ENCODE measurements at places on chromosomes 7 and 10.

DNA sequence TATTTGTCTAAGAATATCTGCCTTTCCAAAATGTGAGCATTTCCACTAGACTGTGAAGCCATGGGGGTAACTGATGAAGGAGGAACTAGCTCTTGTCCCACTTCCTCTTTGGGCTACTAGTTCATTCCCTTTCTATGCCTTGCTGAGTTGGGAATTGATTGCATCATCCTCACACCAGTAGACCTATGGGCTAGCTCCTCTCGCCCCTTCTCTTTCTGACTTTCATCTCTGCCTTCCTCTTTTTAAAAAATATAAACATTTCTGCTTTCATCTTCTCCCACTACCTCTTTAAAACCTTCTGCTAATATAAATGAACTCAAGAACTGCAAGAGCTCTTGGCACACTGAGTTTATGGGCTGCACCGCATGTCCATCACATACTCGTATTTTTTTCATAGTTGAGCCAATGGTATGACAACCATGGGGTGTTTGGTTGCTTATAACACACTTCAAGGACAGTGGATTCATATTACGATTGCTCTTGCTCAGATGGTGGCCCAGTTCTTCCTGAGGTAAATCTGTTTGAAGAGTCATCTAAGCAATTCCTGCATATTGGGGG lies 182.0 kb downstream of the REEP3 start:
- no peak for DNase-seq

GRCh38 chr10:103947799-103948516 lies 19.0 kb upstream of the SLK start:
- no peak for DNase-seq

DNA sequence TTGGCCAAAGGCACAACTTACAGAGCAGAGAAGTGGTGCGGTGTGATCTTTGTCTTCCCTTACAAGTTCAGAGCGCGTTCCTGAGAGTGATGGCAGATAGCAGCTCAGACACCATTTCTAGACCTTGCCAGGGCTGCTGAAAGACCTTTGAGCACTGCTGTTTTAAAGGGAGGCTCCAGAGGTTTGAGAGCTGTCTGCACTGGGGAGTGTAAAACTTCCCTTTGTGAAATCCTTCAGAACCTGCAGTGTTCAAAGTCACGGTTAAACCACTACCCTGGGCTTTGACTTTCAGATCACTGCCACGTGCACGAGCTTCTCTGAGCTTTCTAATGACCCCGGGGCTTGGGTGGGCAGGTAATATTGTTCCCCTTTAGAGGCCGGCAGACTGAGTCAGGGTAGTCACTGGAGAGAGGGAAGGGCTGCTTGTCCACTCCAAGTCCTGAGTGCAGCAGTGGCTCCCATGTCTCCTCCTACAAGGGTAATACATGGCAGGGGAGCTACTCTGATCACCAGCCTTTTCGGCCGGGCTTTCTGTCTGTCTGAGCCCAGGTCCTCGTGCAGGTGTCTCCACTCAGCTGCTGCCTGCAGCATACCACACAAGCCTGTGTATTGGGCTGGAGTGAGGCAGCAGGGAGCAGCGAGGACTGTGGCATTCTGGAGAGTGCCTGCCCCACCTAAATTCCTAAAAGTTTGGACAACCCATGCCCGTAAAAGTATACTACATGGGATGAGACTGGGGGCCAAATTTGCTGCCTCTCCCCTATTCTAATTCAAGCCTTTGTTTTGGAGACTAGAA lies 63.3 kb downstream of the ZMIZ1 start:
- no peak for DNase-seq

DNA sequence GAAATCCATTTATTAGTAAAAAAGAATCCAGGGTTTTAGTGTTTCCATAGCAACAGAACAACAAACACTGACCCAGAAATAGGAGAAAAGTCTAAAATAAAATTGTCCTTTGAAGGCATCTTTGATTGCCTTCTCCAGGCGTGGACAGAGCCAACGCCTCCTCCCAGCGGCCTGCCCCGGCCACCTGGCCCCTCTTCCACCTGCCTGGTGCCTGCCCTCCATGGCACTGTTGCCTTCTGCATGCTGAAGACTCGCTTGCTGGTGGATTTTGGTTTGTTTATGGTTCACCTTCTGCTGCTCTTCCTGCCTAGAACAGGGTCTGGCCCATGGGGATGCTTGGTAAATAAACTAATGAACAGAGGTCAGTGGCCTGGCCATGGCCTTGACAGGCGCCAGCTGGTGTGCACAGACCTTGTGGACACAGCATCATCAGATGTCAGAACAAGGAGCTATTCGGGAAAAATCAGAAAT lies 107.4 kb downstream of the DYNC2I1 start:
- no peak for DNase-seq

DNA sequence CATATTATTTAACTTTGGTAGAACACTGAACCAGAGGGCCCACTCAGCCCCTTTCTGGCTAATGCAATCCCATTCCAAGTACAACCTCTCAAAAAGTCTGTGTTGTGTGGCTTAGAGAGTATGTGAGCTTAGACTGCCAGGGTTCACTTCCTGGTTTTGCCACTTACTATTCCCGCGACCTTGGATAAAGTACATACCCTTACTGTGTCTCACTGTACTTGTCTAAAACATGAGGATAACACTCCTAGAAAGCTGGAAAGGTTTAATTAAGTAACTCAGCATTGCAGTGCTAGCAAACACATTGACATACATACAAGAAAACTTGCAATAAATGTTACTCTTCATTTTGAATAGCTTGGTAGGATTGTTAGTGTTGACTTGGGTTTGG lies 215.8 kb downstream of the CHCHD3 start:
- no peak for DNase-seq

GRCh38 chr7:127792528-127793342 lies 140.7 kb downstream of the SND1 start:
- peak; percentile 41 for DNase-seq

DNA sequence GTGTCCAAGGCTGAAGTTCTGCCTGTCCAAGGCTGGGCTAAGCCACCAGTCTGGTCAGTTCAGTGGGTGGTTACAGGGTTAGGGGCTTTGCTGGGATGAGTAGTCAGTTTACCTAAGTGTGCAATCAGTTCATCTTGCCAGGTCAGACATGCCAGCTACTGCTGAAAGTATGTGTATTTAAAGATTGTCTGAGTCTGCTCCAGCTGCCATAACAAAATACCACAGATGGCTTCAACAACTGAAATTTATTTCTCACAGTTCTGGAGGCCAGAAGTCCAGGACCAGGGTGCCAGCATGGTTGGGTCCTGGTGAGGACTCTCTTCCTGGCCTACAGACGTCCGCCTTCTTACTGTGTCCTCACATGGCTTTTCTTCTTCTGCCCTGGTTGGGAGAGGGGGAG lies 52.4 kb upstream of the TNS3 start:
- DNase-seq = no peak

GRCh38 chr7:11261470-11261869 lies 287.8 kb downstream of the PHF14 start:
- no peak for DNase-seq

DNA sequence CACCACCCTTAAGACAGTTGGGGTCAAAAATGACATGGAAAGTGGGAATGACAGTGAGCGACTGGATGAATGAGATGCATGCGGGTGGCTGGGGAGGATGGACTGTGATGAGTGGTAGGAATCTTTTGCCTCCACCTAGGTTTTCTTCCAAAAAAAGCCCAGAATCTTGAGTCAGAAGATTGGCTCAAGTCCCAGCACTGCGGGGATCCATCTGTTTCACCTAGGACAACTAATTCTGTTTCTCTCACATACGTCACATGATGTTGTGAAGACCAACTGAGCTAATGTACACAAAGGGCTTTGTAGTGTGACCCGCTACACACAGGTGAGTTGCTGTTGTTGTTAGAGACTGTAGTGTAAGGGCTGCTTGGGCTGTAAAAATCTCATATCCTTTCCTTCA lies 58.5 kb upstream of the SLC35B4 start:
- DNase-seq = no peak

DNA sequence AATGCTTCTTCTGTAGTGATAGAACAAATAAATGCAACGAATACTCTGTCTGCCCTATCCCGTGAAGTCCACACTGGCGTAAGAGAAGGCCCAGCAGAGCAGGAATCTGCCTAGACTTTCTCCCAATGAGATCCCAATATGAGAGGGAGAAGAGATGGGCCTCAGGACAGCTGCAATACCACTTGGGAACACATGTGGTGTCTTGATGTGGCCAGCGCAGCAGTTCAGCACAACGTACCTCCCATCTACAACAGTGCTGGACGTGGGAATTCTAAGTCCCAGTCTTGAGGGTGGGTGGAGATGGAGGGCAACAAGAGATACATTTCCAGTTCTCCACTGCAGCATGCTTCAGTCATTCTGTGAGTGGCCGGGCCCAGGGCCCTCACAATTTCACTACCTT lies 45.8 kb downstream of the FIGNL1 start:
- DNase-seq = no peak

DNA sequence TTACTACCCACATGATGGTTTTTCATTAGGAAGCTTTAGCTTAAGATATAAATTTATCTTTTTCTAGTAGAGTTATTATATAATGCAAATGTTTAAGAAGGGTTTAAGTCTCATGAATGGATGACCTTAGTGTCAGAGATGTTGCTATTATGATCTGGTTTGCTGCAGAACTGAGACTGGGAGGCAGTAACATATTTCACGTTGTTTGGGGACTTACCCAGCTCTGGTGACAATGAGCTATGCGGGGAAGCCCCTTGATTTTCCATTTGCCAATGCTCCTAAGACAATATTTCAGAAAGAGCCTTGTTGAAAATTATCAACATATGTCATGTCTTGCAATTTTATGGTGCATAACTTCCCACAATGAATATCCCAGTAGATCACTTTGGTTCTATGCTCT lies 754.6 kb downstream of the REEP3 start:
- no peak for DNase-seq

- DNase-seq = no peak
Observed at GRCh38 chr7:102978284-102978683, 65.5 kb downstream of the LRRC17 start.

DNA sequence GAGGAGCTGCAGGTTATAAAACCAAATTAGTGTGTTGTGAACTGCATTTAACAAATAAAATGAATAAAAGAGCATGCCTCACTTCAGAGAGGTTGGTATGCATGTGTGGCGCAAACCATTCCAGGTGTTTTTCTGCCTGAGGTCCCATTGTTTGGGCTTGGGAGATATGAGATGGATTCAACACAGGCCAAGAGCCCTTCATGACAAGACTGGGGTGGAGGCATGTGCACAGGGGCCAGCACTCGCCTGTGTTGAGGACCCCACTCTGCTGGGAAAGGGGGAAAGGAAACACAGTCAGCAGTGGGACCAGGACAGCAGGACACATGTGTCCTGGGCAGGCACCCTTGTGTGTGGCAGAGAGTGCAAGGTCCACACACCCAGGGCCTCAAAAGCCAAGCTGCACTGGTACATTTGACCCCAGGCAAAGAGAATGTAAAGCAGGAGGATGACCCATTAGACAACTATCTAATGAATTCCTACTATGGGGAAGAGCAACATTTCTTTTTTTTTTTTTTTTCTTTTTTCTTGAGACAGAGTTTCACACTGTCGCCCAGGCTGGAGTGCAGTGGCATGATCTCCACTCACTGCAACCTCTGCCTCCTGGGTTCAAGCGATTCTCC lies 9.2 kb upstream of the SLC18A3 start:
- no peak for DNase-seq

DNA sequence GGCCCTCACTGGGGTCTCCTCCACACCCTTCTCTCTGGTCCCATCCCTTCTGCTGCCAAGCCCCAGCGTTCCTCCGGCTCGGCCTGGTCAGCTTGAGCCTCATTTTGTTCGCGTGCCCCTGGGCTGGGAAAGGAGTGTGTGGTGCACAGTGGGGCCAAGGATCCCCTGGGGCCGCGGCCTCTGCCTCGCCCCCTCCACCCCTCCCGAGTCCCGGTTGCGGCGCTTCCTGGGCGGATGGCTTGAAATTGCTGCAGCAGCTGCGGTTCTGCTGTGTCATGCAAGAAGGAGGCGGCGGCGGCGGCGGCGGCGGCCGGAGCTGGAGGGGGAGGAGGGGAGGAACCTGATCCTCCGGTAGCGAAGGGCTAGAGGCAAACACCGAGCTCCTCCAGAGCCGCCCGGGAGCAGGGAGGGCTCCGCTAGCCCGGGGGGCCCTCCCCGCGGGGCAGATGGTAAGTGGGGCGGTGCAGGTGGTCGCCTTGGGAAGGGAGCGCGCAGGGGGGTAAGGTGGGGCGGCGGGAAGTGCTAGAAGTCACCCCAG lies 217.8 kb upstream of the MKLN1 start:
- peak; percentile 75 for DNase-seq

GRCh38 chr10:131810805-131811629 lies 89.8 kb upstream of the PPP2R2D start:
- no peak for DNase-seq
